ENCODE measurements at places on chromosomes 2 and 18. TPM values are rescaled to one million over a fixed set of nuclear protein-coding genes. Genes with fewer than 3 reads are reported as not detected.
A peak's percentile ranks its signal among the peaks of the same experiment; 100 is the strongest.

GRCh38 chr2:113116100-113116958 is 11.1 kb upstream of the IL1RN start:
- H3K27ac ChIP-seq: no peak overlapping the region
- no peak for DNase-seq
- H3K27me3 ChIP-seq: no peaks in the 10 kb centered on the region
- H3K36me3 ChIP-seq: no peaks in the 10 kb centered on the region
- no peak overlapping the region for H3K4me3 ChIP-seq
- no peaks in the 10 kb centered on the region for H3K4me1 ChIP-seq

DNA sequence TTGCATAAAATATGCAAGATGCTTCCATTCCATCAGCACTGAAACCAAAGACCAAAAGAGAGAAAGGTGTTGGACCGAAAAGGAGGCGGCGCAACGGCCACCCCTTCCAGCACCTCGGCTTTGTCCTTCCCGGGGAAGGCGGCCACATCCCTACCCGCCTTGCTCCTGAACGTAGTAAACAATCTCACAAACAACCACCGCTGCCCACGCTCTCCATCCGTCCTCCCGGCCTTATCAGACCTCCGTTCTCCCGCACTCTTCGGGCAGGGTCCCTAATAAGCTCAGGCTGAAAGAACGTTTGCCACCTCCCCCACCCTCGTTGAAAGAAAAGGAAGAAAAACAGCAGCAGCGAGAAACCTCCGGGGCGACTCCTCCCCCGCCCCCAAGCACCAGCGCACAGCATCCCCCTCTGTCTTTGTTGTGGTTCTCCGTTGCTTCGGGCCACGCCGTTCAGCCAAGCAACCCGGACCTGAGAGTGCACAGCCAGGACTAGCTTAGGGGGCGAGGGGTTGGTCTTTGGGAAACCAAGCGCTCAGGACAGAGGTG is 4.4 kb downstream of the EVX2 start:
- no peaks in the 10 kb centered on the region for H3K36me3 ChIP-seq
- H3K27me3 ChIP-seq: no peaks in the 10 kb centered on the region
- H3K27ac ChIP-seq: no peak overlapping the region
- H3K4me1 ChIP-seq: no peaks in the 10 kb centered on the region

Gene MC4R
- not detected for total RNA-seq

Gene BABAM2
- total RNA-seq: 52.3 TPM

Gene DPY30
- 47.5 TPM for total RNA-seq

DNA sequence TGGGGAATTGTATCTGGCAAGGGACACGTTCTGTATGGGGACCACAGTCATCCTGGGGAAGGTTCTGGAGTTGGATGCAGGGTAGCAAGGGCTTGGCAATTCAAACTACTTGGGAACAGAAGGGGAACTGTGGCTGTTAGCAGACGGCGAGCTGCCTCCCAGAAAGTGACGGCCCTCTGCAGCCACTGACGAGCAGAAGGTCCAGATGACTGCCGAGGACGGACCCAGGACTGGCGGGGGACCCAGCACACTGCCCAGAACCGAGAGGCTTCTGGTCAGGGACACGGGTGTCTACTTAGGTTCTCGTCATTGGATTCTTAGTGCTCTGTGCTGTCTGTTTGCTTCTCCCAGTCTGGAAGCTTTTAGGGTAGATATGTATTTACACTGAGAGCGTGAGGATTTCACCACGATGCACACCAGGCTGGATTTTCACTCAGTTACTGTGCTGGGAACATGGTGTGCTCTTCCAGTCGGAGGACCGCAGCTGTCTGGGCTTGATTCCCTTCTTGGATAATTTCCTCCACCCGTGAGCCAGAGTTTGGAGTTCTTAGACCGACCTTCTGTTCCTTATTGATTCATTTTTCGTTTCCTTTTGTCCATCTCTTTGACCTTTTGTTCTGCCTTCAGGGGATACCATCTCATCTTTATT is 13.4 kb downstream of the GPR35 start:
- H3K27ac ChIP-seq: no peak overlapping the region
- peak; percentile 72 for DNase-seq
- no peak overlapping the region for H3K4me3 ChIP-seq
- no peaks in the 10 kb centered on the region for H3K27me3 ChIP-seq
- H3K4me1 ChIP-seq: no peaks in the 10 kb centered on the region

- H3K4me3 ChIP-seq: peak overlapping the region; percentile 67
- no peaks in the 10 kb centered on the region for H3K27me3 ChIP-seq
- peak; percentile 48 for DNase-seq
- no peaks in the 10 kb centered on the region for H3K36me3 ChIP-seq
- no peak overlapping the region for H3K27ac ChIP-seq
- H3K4me1 ChIP-seq: no peaks in the 10 kb centered on the region
Measured at GRCh38 chr2:127811397-127812321, 688 bp upstream of the WDR33 start.

Gene COL3A1
- total RNA-seq: 1,346 TPM

Gene TIGD1
- 2.3 TPM for total RNA-seq

GRCh38 chr2:48345176-48345575 is 184.8 kb upstream of the STON1 start:
- H3K4me3 ChIP-seq: no peak overlapping the region
- H3K4me1 ChIP-seq: peaks cover 3% of the 10 kb centered on the region
- no peaks in the 10 kb centered on the region for H3K36me3 ChIP-seq
- no peak overlapping the region for H3K27ac ChIP-seq
- no peak for DNase-seq

DNA sequence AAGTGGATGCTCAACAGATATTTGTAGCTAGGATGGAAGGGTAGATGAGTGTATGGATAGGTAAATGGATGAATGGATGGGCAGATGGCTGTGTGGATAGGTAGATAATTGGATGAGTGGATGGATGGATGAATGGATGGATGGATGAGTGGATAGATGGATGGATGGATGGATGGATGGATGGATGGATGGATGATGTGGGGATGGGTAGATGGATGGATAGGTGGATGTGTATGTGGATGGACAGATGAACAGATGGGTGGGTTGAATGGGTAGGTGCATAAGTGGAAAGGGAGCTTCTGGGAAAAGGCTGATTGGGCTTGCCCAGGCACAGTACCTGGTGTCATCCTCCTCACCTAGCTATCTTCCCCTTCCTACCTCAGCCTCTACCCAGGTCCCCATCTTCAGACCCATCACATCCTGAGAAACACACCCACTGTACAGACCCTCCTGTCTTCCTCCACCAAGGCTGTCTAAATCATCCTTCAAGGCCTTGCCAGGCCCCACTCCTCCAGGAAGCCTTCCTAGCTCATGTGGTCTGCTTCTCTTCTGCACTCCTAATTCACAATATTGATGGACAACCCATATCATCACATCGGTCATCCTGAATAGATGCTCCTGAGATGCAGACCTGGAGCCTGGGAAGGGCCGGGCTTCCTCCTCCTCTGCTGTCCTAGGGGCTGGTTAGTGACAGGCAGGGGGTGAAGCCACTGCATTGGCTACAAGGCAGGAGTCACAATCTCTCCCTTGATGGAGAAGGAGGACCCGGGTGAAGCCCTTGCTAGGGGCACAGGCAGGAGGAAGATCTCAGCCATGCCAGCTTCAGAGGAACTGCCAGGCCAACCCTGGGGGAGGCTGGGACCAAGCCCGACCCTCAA is 49.4 kb downstream of the SMAD7 start:
- H3K27ac ChIP-seq: no peak overlapping the region
- H3K4me1 ChIP-seq: peaks cover 5% of the 10 kb centered on the region
- H3K27me3 ChIP-seq: no peaks in the 10 kb centered on the region
- no peak for DNase-seq

- DNase-seq: peak; percentile 65
- no peaks in the 10 kb centered on the region for H3K27me3 ChIP-seq
- no peaks in the 10 kb centered on the region for H3K36me3 ChIP-seq
- H3K4me3 ChIP-seq: no peak overlapping the region
Measured at GRCh38 chr2:6186332-6187151, 494.4 kb downstream of the SOX11 start.

Gene GKN1
- not detected for total RNA-seq

GRCh38 chr18:13511961-13512577 is 214.3 kb downstream of the FAM210A start:
- H3K36me3 ChIP-seq: peaks cover 3% of the 10 kb centered on the region
- no peak overlapping the region for H3K4me3 ChIP-seq
- peaks cover 9% of the 10 kb centered on the region for H3K4me1 ChIP-seq

DNA sequence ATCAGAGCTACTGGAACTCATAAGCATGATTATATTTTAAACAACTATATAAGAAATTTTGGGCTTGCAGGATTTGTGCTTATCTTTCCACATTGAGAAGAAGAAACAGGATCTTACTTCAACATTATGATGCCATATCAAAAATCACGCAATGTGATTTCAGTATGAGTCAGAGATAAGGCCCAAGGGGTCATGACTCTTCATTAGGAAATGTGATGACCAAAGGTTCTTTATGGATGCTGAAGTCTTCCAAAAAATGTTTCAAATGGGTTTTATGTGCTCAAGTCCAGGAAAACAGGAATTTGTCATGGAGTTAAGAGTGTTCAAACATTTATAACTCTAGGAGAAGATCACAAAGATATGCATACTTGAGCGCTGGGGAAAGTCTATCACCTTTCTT is 7.8 kb upstream of the SERPINB2 start:
- no peak overlapping the region for H3K27ac ChIP-seq
- H3K36me3 ChIP-seq: no peaks in the 10 kb centered on the region
- no peak for DNase-seq
- H3K4me1 ChIP-seq: no peaks in the 10 kb centered on the region
- H3K27me3 ChIP-seq: no peaks in the 10 kb centered on the region

Gene CIB4
- total RNA-seq: not detected

Gene POMC
- 1.4 TPM for total RNA-seq

GRCh38 chr2:206086716-206087350 is 859 bp upstream of the INO80D start:
- H3K4me1 ChIP-seq: no peaks in the 10 kb centered on the region
- no peak for DNase-seq
- no peaks in the 10 kb centered on the region for H3K36me3 ChIP-seq
- H3K27me3 ChIP-seq: no peaks in the 10 kb centered on the region
- H3K27ac ChIP-seq: no peak overlapping the region
- peak overlapping the region; percentile 64 for H3K4me3 ChIP-seq

Gene UPP2
- total RNA-seq: not detected

- H3K4me3 ChIP-seq: no peak overlapping the region
- no peaks in the 10 kb centered on the region for H3K4me1 ChIP-seq
- DNase-seq: no peak
- H3K27ac ChIP-seq: no peak overlapping the region
- H3K27me3 ChIP-seq: no peaks in the 10 kb centered on the region
- H3K36me3 ChIP-seq: no peaks in the 10 kb centered on the region
Measured at GRCh38 chr18:47756364-47757016, 174.0 kb downstream of the SMAD2 start.

GRCh38 chr2:196278491-196278911 is 107.1 kb upstream of the STK17B start:
- no peaks in the 10 kb centered on the region for H3K36me3 ChIP-seq
- H3K27ac ChIP-seq: no peak overlapping the region
- H3K27me3 ChIP-seq: no peaks in the 10 kb centered on the region
- no peaks in the 10 kb centered on the region for H3K4me1 ChIP-seq
- DNase-seq: peak; percentile 50

DNA sequence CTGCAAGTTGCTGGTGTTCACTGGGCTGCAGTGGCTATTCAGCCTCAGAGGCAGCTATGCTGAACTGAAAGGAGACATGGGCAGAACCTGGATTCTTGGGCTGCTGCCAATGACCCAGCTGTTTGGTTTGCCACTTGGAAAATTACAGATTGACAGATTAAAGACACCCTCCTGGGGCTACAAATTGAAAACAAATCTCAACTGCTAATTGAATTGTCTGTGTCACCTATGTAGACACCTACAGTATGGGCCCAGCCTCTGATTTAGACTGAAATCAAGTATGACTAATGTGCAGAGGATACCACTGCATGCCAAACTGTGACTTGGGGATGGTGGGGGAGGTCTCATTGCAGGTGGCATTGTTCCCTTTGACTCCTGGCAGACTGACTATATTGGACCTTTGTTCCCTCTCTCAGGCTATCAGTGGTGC is 42.8 kb downstream of the ITSN2 start:
- H3K36me3 ChIP-seq: no peaks in the 10 kb centered on the region
- H3K27me3 ChIP-seq: no peaks in the 10 kb centered on the region
- H3K4me3 ChIP-seq: no peak overlapping the region
- no peak for DNase-seq

Gene XPO1
- total RNA-seq: 115 TPM

GRCh38 chr2:97763176-97763845 is 49.9 kb downstream of the ZAP70 start:
- H3K4me3 ChIP-seq: no peak overlapping the region
- H3K36me3 ChIP-seq: no peaks in the 10 kb centered on the region
- DNase-seq: no peak
- no peaks in the 10 kb centered on the region for H3K27me3 ChIP-seq
- H3K4me1 ChIP-seq: no peaks in the 10 kb centered on the region
- H3K27ac ChIP-seq: no peak overlapping the region

DNA sequence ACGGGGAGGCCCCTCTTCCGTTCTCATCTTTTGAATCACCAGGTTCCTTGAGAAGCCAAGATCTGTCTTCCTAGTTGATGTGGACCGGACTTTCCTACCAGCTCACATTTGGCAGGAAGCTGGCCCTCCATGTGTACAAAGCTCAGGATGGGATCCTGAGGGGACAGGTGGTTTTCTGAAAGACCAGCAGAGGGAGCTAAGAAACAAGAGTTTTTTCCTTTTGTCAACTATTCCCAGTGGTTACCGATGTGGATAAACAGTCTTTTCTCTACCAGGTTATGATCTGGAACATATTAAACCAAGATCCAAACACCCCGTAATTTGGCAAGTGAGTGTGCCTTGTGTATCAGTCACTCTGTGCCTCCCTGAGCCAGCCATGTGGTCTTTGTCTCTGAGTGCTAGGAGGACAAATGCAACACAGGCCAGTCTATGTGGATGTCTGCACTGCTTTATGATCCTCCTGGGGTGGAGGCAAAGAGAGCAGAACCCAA is 25.1 kb upstream of the ARHGAP25 start:
- no peak overlapping the region for H3K27ac ChIP-seq
- no peaks in the 10 kb centered on the region for H3K27me3 ChIP-seq
- DNase-seq: no peak
- H3K36me3 ChIP-seq: no peaks in the 10 kb centered on the region

GRCh38 chr2:61536180-61536571 is 2.0 kb downstream of the XPO1 start:
- H3K4me3 ChIP-seq: peak overlapping the region; percentile 99
- DNase-seq: no peak
- H3K27me3 ChIP-seq: no peaks in the 10 kb centered on the region
- no peaks in the 10 kb centered on the region for H3K4me1 ChIP-seq
- H3K36me3 ChIP-seq: no peaks in the 10 kb centered on the region
- peak overlapping the region; percentile 26 for H3K27ac ChIP-seq

GRCh38 chr2:51620796-51621195 is 588.9 kb upstream of the NRXN1 start:
- H3K27ac ChIP-seq: no peak overlapping the region
- no peaks in the 10 kb centered on the region for H3K36me3 ChIP-seq
- no peak overlapping the region for H3K4me3 ChIP-seq

- DNase-seq: no peak
- H3K4me3 ChIP-seq: no peak overlapping the region
- H3K36me3 ChIP-seq: no peaks in the 10 kb centered on the region
- no peak overlapping the region for H3K27ac ChIP-seq
Measured at GRCh38 chr2:182300608-182301007, 126.2 kb downstream of the PDE1A start.

GRCh38 chr2:16726577-16726976 is 60.9 kb upstream of the CYRIA start:
- no peak for DNase-seq
- no peaks in the 10 kb centered on the region for H3K4me1 ChIP-seq
- no peaks in the 10 kb centered on the region for H3K27me3 ChIP-seq
- no peak overlapping the region for H3K27ac ChIP-seq

Gene PRKD3
- total RNA-seq: 54.8 TPM

Gene CCDC68
- 4.4 TPM for total RNA-seq

Gene ZSWIM2
- not detected for total RNA-seq
